ENCODE measurements at places on chromosomes 16 and 17.
A peak's percentile ranks its signal among the peaks of the same experiment; 100 is the strongest.

- DNase-seq, result peak; percentile 45
Observed at GRCh38 chr16:53089434-53090285, 34.9 kb downstream of the CHD9 start.

DNA sequence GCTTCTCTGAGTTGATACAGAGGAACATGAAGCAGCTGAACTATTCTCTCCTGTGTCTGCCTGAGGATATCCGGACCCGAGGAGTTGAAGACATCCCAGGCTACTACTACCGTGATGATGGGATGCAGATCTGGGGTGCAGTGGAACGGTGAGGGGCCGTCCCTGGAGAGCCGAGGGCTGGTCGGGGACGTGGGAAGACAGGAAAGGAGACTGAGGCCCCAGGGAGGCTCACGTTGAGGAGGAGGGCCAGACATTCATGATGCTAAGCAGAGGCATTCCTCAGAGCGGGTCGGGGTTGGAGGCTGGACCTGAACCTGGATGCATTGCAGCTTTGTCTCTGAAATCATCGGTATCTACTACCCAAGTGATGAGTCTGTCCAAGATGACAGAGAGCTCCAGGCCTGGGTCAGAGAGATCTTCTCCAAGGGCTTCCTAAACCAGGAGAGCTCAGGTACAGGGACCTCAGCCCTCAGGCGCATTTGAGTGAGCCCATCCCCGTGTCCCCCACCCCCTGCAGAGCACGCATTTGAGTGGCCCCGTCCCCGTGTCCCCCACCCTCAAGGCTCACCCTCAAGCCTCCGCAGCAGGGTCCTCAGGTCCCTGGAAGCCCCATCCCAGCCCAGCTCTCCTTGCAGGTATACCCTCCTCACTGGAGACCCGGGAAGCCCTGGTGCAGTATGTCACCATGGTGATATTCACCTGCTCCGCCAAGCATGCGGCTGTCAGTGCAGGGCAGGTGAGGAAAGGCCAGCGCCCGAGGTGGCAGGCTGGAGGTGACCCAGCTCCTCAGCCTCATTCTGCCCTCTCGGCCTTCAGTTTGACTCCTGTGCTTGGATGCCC, 8.3 kb downstream of the ALOX15B start:
- DNase-seq, result no peak

DNA sequence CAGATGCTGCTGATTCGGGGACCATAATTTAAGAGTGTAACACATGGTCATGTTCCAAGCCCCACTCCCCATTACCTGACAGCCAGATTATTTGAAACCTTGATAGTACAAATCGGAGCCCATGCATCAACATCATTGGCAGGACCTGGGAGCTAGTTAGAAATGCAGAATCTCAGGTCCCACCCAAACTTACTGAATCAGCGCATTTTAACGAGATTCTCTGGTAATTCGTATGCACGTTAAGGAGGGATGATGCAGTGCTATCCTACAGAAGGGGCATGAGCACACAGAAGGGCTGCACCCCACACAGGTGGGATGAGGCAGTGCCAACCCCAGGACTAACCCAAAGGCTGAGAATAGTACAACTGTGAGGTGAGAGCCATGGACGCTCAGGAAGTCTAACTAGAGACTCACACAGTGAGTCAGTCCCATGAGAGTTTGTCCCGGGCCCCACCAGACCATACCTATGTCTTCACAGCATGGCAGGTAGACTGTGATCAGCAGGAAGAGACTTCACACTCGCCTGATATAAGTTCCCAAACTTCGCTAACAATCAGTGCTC, 64.9 kb downstream of the ZNF18 start:
- no peak for DNase-seq

DNA sequence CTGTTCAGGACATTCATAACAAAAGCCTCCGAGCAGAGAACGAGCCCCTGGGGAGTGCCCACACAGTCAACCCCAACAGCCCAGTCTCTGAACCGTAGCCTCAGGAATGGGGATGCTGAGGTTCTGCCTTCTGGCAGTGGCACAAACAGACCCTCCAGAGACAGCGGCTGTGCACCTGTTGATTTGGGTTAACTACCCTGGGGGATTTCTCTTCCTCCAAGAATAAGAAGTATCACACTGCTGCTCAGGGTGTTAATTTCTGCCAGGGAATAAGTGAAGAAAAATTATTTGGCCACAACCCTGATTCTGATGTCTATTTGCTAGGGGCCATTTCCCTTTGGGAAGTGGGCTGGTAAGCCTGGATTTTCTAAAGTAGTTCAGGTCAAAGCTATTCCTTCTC, 51.0 kb upstream of the PIRT start:
- no peak for DNase-seq

GRCh38 chr17:79808763-79809529, 12.1 kb upstream of the CBX8 start:
- no peak for DNase-seq

DNA sequence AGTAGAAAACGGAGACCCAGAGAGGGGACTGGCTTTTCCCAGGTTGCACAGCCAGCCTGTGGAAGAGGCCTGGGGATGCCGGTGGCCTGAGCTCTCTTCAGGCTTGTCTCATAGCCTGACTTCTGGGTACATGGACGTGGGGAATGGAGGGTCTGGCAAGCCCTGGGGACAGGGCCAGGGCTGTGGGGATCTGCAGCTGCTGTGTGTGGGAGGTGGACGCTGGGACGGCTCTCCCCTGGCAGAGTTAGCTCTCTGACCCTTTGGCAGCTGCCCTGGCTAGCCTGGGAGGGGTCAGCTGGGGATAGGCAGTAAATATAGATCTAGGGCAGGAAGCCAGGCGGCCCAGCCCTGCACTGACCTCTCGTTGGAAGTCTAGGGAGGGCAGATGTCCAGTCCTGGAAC, 20.5 kb downstream of the SLC4A1 start:
- DNase-seq, result no peak

- no peak for DNase-seq
Observed at GRCh38 chr17:19401321-19402010, 9.6 kb upstream of the RNF112 start.

- DNase-seq, result no peak
Observed at GRCh38 chr17:71032746-71033273, 863.5 kb downstream of the KCNJ2 start.

DNA sequence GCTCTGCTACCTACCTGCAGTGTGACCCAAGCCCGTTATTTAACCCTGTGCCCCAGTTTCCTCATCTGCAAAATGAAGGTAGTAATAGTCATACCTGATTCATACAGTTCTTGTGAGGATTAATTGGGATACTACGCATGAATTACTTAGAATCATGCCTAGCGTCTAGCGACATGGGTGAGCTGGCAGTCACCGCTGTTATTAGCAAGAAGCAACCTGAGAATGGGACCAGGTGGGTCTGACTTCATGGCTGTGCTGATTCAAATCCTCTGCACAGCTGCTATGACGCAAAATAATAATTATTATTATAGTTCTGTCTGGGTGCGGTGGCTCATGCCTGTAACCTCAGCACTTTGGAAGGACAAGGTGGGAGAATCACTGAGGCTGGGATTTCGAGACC, 7.9 kb downstream of the SOCS1 start:
- DNase-seq, result no peak

- DNase-seq, result no peak
Observed at GRCh38 chr17:65062171-65062915, 5.8 kb upstream of the GNA13 start.

DNA sequence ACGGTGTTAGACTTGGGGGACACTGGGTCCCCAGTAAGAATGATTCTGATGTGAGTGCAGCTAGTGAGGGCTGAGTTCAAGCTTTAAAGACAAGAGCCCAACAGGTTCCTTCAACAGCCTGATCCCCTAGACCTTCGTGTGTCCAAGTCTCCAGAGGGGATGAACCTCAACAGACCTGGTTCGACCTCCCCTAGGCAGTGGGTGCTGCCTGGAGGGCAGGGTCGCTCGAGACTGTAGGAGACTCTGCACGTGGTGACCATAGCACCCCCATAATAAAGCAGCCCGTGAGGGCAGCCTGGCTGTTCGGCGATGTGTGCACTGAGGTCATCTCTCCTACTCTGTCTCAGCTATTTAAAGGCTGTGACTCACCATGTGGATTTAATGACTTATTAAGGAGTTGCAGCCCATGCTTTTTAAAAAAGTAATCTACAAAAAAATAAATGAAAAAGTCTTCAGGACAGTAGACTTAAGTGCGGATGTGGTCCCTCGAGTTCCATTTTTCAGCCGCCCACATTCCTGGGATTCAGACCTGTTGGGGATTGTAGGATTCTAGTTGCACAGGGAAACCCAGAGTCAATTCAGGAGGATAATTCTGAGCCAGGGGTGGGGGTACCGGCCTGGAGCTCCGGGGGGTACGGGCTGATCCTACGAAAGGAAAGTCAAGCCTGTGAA, 23.4 kb upstream of the METRNL start:
- DNase-seq, result peak; percentile 80

GRCh38 chr17:69055334-69055733, 5.4 kb downstream of the ABCA9 start:
- DNase-seq, result no peak

- no peak for DNase-seq
Observed at GRCh38 chr17:82339634-82340580, 6.3 kb upstream of the SECTM1 start.

GRCh38 chr16:19485611-19486010, 36.3 kb downstream of the GDE1 start:
- no peak for DNase-seq

DNA sequence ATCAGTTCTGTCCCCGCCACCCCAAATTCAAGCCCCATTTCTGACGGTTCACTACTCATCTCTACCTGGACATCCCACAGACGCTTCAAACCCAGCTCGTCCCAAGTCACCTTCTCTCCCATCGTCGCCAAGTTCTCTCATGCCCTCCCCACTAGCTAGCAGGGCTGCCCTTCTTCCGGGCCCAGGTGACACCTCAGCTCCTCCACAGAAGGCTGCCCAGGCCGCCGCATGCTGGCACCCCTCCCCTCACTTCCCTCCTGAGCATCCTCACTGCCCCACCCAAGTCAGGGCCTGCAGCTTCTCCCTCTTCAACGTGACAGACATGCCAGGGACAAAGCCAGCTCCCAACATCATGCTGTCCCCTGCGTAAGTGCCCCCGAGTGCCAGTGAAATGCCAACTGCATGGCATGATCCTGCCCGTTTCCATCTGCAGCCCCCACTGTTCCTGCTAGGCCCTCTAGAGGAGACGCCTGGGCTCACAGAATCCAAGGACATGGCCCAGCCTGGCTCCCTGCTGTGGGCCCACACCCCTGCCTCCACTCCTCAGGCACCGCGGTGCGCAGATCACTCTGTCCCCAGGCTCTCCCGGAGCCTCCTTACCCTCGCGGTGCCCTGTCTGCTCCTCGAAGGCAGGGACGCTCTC, 5.9 kb downstream of the CYB561 start:
- DNase-seq, result no peak

DNA sequence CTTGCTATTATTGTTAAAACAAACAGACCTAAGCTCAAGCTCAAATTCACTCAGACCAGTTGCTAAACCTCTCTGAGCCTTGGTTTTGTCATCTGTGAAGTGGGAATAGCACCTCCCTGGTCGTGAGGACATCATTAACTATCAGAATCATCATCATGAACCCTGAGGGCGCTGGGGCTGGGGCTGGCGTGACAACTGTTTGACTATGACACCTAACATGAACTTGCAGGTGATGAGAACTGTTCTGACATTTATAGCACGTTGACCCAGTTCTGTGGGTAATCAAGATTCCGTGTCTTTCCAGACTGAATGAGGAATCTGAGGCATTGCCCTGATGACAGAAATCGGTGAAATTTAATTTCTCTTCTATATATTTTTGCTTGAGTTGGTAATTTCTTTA, 71.3 kb upstream of the CDH5 start:
- DNase-seq, result no peak

DNA sequence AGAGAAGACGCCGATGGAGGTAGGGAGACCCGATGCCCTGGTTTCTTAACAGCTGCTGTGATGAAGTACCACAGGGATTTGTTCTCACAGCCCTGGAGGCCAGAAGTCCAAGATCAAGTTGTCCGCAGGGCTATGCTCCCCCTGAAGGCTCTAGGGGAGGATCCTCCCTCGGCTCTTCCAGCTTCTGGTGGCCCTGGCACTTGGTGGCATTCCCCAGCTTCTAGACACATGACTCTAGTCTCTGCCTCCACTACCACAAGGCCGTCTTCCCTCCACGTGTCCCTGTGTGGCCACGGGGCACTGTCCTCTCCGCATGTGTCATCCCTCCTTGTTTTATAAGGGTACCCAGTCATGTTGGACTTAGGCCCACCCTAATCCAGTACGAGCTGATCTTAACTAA, 375.2 kb downstream of the SLC39A11 start:
- no peak for DNase-seq

- DNase-seq, result no peak
Observed at GRCh38 chr17:78462148-78462547, 83.7 kb downstream of the PGS1 start.

DNA sequence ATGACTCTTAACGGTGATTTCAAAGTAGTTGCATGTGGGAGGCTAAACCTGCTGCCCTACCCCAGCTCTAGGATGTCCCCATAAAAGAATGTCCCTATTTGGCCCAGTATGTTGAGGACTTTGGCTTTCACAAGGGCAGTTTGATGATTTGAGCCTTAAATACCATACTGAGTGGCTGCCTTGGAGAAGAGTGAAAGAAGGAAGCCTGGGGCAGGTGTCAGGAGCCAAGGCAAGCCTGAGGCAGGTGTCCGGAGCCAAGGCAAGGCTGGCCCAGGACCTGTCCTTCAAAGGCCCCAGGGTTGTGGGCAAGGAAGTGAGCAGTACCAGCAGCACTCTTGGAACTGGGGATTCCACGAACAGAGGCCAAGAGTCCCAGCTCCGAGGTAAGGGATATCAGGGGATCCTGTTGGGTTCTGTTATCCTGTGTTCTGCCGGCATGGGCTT, 18.6 kb downstream of the ST6GALNAC2 start:
- no peak for DNase-seq

Data from fibroblast of skin of right quadriceps (primary cell).